ENCODE measurements at places on chromosomes 5 and 9.

- DNase-seq = no peak
Observed at GRCh38 chr5:173745557-173745956, 129.1 kb upstream of the BOD1 start.

DNA sequence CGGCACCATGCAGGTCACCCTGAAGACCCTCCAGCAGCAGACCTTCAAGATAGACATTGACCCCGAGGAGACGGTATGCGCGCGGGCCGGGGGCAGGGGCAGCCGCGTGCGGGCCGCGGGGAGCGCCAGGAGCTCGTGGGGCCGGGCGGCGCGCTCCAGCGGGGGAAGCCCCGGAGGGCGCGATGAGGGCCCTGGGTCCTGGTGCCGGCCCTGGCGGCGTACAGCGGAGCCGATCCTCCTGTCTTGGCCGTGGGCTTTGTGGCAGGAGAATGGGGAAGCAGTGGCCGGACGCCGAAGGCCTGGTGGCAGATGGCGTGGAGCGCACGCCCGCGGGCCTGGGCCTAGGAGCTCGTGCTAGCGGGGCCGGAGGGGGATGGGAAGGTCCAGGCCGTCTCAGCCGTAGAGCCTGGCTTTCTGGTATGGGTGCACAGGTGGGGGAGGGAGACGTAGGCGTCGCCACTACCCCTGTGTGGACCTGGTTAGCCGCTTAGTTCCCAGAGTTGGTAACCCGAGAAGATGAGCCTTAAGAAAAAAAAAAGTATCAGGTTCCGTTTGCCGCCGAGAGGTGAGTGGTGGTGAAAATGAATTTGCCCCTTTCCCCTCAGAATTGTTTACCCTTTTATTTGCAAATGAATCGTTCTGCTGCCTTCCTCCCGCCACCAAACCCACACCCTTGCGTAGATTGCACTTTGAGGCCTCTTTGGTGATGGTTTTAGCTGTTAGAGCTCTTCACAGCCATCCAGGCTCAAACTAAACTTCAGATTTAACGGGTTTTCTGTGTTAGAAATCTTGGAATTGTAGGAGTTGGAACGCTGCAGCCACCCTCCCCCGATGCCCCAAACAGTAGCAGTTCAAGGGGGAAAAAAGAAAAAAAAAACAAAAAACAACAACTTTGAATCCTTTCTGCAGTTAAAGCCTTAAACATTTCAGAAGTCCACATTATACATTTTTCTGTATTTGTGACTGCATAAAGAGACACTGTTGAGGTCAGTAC is 841 bp downstream of the RAD23B start:
- DNase-seq = peak; percentile 57

DNA sequence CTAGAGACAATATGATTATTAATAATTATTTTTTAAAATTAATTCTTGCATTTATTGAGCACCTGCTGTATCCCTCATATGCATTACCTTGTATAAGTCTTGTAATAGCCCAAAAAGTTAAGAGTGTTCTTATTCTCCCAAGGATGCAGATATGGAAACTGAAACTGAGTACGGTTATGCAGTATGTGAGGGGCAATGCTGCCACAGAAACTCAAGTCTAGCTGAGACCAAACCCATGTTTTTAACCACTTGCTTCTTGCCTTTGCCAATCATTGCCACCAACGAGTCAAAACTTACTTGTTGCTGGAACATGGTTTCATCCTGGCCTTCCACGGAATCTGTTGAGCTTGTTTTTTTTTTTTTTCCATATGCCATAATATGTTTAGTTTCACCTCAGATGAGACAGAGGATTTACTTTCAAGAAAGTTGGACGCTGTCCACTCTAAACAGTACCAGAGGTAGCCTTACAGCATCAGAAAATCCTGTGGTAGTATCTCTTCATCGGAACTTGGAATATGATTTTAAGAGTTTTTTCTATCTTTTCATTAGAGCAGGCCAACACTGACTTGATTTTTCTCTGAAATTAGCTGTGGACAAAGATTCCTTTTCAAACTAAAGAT is 27.9 kb downstream of the DOCK8 start:
- DNase-seq = no peak

DNA sequence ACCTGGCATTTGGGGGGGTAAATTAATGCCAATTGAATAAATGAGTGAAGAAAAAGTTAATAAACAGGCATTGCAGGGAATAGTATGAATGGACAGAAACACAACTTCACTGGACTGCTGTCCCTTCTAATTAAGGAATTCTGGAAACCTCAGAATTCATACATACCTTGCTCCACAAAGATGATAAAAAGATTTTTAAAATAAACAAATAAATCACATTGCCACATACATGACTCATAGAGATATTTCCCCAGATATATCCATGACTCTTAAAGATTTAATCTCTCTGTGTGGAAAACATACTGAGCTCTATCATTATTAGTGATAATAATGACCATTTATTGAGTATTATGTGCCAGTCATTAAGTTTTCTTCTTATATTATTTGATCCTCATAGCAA is 469.0 kb upstream of the MEF2C start:
- DNase-seq = no peak

DNA sequence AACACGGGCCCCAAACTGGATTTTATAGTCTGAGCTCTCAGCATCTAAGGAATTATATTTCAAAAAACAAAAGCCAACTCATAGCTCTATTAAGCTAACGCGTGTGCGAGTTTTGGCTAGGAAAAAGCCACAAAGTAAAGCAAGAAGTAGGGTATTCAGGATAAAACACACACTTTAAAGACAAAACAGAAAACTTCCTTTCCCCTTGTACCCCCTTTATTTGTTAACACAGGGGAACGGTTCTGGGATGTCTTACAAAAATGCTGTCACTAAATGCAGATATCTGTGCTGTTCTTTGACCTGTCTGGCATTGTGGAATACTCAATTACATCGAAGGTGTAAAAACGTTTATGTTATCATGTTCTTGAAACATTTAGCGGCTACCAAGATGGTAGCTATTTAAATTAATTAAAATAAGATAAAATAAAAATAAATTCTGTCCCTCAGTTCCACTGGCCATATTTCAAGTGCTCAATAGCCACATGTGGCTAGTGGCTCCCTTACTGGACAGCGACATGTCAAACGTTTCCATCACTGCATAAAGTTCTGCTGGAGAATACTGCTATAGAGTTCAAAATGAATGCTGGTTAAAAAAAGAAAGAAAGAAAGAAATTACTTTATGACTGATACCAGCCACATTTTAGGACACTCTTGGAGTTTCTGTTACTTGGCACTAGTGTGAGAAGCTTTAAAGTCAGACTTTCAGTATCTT is 7.2 kb upstream of the MEF2C start:
- no peak for DNase-seq

DNA sequence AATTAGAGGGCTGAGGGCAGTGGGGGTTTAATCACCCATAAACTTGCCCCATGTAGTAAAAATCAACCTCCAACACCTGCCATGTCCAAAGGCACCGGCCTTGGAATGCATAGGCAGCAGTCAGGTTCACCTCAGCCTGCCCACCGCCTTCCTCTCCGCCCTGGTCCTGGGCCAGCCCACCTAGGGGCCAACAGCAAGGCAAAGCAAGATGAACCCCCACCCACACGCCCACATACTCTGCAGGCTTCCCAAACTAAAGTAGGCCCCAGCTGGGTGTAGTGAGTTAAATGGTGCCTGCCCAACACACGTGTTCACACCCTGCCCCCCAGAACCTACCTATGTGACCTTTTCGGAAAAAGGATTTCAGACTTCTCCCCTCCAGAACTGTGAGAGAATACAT is 92.9 kb upstream of the RAI14 start:
- no peak for DNase-seq

GRCh38 chr9:111957856-111958631 is 61.4 kb downstream of the UGCG start:
- DNase-seq = no peak

DNA sequence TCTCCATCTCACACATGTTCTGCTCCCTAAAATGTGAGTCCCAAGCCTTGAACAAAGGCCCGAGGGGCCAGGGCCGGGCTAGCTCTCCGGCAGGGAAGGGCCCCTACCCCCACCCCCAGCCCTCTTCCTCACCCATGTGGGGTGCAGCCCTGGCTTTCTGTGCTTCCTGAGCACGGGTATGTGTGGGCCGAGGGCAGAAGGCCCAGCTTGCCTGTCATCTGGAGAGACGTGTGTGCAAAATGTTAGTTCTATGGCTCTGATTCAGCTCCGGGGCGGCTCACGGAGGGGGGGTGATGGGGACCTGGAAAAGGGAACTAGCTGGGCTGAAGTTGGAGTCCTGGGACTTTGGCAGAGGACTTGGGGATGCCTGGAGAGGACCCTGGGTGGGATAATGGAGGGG is 90.3 kb upstream of the ARAP3 start:
- no peak for DNase-seq

DNA sequence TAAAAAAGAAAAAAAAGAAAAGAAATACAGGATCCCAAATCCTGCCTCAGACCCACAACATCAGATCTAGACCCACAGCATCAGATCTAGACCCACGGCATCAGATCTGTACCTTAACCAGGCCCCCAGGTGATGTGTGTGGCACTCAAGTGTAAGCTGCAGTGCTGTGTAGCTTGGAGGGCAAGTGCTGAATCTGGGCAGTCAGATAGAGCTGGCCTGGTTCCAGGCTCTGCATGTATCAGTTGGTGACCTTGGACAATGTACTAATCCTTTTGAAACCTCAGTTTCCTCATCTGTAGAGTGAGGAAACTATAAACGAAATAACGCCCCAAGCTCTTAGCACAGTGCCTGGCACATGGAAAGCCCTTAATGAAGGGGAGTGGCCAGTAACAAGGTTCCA is 16.7 kb downstream of the COL15A1 start:
- no peak for DNase-seq

DNA sequence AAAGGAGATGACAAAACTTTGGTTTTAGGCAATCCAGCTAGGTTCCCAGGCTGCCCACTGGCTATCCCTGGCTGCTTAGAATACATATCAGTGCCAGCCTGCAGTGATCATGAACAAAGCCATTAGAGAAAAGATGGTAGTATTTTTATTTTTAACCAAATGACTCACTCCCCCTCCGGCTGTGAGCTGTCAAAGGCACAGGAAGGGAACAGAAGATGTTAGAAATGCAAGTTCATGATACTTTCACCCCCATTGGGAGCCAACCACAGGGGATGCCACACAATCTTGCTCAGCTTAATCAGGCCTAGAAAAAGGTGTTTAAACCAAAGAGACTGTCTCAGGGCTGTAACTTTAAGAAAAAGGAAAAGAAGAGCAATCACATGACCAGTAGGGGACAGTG is 70.3 kb upstream of the ASTN2 start:
- DNase-seq = no peak

DNA sequence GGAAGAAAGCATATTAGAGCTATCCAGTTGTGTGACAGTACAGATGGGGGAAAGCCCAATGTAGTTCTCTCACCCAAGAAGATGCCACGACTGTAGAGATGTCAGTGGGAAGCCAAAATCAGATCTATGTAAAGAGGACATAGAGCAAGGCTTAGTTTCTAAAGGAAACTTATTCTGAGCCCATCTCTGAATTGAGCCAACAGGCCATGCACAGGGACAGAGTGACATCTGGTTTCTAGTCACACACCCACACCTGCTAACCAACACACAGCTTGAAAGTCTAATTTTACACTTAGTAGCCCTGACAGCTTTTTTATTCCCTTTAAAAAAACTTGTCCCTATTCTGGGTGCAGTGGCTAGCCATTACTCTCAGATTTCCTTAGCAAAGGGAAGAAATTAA is 22.3 kb downstream of the PRELID2 start:
- DNase-seq = no peak

- DNase-seq = no peak
Observed at GRCh38 chr5:149881874-149882273, 62.7 kb downstream of the PDE6A start.

DNA sequence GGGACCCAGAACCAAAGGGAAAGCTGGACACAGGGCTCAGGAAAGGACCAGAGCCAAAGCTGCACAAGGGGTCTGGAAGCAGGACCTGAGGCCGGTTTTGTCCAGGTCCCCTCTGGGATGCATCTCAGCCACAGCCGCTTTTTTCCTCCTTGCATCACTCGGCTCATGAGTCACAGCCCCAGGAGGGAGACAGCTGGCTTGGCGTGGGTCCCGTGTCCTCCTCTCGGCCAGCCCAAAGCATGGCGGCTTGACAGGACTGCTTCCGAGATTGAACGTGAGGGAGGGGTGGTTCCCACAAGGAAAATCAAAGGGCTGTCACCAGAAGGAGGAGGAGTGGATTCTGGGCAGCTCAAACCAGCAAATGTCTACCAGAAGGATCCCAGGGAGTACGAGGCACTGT is 56.7 kb upstream of the CPLX2 start:
- DNase-seq = no peak

- DNase-seq = no peak
Observed at GRCh38 chr9:105697871-105698270, 3.5 kb downstream of the TMEM38B start.

DNA sequence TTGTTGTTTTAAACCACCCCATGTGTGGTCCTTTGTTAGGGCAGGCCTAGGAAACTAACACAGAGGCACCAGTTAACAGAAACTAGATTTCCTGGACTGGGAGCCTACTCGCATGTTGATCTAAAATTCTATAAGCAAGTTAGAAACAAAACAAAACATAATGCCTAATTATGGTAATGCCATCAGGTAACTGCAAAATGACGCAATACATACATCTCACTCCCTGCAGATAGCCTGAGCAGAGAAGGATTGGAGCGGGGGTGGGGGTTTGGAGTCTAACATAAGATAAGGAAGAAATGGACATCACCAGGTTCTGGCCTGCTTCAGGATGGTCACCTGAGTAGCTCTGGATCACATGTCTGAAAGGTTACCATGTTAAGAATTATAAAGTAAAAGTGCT is 113.4 kb upstream of the CTSL start:
- no peak for DNase-seq

GRCh38 chr5:133663397-133664054 is 51.2 kb upstream of the FSTL4 start:
- no peak for DNase-seq

- DNase-seq = no peak
Observed at GRCh38 chr9:99690573-99690972, 131.1 kb upstream of the NR4A3 start.

DNA sequence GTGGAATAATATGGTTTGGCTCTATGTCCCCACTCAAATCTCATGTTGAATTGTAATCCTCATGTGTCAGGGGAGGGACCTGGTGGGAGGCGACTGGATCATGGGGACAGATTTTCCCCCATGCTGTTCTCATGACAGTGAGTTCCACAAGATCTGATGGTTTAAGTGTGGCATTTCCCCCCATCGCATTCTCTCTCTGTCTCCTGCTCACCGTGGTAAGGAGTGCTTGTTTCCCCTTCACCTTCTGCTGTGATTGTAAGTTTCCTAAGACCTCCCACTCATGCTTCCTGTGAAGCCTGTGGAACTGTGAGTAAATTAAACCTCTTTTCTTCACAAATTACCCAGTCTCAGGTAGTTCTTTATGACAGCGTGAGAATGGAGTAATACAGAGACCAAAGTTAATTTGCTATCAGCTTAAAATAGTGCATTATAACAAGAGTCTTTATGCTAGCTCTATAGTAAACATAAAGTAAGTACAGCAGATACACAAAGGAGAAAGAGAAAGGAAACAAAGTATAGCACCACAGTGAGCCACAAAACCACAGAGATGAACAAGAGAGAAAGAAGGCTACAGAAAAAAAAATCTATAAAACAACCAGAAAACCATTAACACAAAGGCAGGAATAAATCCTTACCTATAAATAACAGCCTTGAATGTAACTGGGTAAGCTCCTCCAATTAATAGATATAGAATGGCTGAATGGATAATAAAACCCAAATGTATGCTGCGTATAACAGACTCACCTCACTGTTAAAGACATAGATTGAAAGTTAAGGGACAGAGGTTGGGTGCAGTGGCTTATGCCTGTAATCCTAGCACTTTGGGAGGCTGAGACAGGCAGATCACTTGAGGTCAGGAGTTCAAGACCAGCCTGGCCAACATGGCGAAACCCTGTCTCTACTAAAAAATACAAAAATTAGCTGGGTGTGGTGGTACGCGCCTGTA is 39.7 kb downstream of the RAPGEF6 start:
- DNase-seq = no peak

All from activated CD8-positive, alpha-beta memory T cell treated with anti-CD3 and anti-CD28 coated beads for 48 hours (primary cell).